Activated CD8-positive, alpha-beta memory T cell treated with anti-CD3 and anti-CD28 coated beads, Interleukin-2, amount 50 U/mL, for 48 hours (primary cell): ENCODE measurements at places on chromosomes 5 and 9.

DNA sequence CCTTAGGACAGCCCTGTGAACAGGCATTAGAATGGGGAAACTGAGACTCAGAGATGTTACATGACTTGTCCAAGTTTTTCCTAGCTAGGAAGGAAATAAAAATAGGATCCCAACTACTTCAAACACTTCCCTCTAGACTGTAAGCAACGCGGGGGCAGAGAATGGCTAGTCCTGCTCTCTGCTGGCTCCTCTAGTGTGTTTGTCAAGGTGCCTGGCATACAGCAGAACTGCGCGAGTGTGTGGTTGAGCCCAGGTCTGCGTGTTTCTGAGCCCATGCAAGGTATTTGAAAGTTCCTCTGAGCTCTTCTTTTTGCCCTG lies 152.5 kb downstream of the MACROH2A1 start:
- no peak for DNase-seq

GRCh38 chr5:129670957-129671500 lies 76.9 kb upstream of the MINAR2 start:
- no peak for DNase-seq

DNA sequence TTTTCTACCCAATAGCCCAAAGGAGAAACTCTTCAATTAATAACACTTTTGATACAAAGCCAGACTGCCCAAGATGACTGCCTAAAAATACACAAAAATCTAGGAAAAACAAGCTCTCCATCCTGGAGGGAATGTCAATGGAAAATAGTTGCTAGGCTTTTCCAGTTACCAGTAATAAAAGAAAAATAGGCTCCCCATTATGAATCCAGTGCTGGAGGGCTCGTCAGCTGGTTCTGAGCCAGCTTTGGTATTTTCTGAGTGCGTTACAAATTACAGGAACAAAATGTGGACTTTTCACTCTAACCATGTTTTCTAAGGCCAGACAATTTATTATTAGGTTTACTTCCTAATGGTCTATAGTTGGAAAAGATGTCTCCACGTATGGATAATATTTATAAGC lies 414.5 kb downstream of the ACTL7B start:
- no peak for DNase-seq

DNA sequence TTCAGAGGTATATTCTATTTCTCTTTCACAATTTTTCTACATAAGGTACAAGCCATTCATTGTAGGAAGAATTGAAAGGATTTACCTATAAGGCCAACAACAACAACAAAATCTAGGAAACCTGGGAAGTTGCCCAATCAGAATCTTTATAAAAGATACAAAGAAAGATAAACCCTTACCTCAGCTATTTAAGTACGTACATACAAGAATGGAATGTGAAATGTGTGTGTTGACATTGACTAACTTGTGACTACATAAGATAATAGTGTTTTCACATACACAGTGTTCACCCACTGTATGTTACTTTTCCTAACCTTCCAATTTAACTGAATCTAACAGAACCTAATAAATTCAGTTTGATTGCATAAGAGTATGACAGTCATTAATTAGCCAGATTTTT lies 154.1 kb downstream of the ADAMTS6 start:
- no peak for DNase-seq

DNA sequence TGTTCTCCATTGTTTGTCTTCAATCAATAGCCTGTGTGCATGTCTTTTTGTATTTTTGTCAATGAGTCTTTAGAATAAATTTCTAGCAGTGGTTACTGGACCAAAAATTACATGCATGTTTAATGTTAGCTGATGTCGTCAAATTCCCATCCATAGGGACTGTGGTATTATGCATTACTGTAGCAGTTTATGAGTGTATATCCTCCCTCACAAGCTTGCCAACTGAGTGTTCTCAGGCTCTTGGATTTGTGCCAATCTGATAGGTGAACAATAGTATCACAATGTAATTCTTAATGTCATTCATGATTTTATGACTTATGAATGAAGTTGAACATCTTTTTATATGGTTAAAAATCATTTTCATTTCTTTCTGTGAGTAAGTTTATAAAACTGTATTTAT lies 13.0 kb downstream of the SNX24 start:
- DNase-seq = no peak

GRCh38 chr9:7622481-7622880 lies 177.1 kb downstream of the DMAC1 start:
- no peak for DNase-seq

GRCh38 chr5:148437249-148437648 lies 53.5 kb downstream of the FBXO38 start:
- DNase-seq = no peak

GRCh38 chr5:157109744-157110143 lies 900 bp upstream of the HAVCR2 start:
- no peak for DNase-seq

- DNase-seq = no peak
Measured at GRCh38 chr9:8633784-8634183, 834.2 kb upstream of the DMAC1 start.

GRCh38 chr5:91390268-91390667 lies 7.2 kb upstream of the ARRDC3 start:
- DNase-seq = no peak

GRCh38 chr5:16918156-16918555 lies 17.9 kb downstream of the MYO10 start:
- no peak for DNase-seq

DNA sequence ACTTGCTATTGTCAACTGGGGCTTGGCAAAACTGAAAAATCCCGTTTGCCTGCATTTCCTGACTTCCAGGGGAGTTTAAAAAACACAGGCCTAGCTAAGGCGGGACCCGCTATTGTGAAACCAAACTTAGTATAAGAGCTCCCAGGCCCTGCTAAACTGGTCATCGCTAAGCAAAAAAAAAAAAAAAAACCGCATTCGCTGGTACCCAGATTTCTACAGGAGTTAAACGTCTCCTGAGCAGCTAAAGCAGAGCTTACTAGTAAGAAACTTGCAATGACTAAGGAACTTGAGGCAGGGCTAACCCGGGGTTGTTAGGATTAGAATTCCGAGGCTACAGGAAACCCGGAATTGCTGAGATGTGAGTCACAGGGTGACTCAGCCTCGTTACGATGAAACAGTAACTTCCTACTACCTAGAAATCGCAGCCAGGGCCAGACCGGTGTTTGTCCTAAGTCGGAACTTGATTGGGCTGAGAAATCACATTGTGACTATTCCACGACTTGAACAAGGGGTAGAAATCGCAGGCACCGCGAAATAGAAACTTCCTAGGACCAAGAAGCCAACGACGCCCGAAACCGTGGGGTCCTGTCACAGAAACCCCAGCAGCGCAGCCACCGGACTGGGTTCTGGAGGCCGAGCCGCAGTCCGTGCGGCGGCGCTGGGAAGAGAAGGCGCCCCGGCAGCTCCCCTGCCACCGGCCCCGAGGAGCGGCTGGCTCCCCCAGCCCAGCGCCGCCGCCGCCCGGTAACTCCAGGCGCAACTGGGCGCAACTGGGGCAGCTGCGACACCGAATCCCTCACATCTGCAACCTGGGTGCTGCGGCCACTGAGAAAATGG lies 89.4 kb downstream of the ANXA2R start:
- peak; percentile 80 for DNase-seq
